ENCODE measurements at places on chromosomes 11 and 22.

- DNase-seq, result no peak
Observed at GRCh38 chr11:3886985-3887384, 31.5 kb downstream of the STIM1 start.

DNA sequence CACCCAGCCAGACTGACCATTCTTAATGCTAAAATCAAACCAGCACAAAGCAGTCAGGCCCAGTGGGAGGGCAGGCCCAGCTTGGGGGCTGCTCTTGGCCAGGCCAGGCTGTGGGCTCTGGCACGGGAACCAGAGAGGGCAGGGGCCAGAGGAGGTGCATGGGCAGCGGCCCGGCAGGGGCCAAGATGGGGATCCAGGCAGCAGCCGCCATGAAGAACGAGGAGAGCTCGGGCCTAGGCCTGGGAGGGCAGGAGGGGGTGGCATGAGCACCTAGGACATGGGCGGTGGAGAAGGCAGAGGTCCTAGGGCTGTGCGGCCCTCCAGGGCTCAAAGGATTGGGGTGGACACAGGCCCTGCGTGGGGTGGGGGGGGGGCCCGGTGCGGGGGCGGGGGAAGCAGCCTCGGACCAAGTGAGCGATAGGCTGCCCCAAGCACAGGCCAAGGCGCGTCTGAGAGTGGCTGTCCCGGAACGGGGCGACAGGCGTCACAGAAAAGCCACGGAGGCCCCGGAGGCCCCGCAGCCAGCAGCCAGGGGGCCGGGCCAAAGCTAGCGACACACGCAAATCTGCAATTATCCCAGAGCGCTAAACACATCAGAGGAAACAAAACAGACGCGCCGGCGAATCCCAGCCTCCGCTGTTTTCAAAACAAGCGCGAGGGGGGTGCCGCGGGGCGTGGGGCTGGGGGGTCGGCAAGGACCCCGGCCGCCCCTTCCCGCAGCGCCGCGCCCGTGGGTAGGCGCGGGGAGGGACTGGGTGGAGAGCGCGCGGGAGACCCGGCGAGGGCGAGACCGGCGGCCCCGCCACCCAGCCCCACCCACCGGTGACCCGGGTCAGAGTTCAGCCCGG is 8.3 kb downstream of the PLXNB2 start:
- no peak for DNase-seq

DNA sequence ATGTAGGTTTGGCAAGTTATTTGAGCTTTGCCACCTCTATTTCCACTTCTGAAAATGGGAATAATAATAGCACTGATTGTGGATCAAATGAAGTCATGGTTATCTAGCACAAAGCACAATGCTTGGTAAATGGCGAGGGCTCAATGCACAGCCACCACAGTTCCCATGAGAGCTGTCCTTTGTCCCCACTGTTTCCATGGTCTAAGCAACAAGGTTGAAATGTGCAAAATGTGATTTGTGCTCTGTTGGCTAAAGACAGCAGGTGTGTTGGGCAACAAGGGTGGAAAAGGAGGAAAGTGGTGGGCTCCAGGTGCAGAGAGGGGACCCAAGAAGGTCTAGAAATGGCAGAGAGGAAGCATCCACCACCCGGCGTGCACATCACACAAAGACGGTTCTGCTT is 200.5 kb downstream of the TRIM29 start:
- no peak for DNase-seq

DNA sequence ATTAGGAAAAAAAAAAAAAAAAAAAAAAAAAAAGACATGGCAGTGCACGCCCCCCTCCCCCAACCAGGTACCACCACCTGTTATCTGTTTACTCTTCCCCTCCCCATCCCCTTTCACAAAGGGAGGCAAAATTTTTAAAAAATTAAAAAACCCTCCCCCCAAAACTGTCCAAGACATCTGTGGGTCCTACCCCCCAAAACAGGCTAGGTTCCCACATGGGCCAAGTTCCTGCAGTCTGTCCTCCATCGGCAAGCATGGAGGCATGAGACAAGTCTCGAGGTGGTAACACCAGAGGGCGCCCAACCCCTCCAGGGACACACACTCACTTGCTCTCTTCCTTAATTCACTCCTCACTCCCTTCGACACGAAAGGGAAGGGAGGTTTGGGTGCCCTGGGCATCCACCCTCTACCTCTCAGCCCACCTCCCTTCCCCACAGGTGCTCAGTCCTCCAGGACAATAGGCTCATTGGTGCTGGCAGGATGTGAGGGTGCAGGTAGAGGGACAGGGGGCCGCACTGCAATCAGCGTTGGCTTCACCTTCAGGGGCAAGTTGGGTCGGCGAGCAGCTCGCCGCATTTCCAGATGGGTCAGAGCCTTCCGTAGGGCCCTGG is 2.2 kb upstream of the TUT1 start:
- DNase-seq, result peak; percentile 80

GRCh38 chr11:88357323-88358039 is 19.9 kb upstream of the CTSC start:
- no peak for DNase-seq

DNA sequence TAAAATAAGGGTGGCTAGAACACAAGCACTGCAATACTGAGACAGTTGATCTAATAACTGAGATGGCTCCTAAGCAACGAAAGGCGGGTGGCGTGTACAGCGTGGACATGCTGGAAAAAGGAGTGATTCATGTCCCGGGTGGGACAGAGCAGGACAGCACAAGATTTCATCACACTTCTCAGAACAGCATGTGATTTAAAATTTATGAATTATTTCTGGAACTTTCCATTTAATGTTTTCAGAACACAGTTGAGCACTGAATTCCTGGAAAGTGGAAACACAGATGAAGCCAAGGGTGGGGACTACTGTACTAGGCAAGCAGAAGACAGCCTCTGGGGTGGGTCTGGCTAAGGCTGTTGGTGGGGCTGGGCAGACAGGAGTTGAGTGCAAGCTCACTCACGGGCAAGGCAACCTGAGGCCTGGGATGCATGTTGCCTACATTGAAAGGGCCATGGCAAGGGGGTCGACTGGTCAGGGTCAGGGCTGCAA is 165.6 kb upstream of the DDI1 start:
- DNase-seq, result no peak

DNA sequence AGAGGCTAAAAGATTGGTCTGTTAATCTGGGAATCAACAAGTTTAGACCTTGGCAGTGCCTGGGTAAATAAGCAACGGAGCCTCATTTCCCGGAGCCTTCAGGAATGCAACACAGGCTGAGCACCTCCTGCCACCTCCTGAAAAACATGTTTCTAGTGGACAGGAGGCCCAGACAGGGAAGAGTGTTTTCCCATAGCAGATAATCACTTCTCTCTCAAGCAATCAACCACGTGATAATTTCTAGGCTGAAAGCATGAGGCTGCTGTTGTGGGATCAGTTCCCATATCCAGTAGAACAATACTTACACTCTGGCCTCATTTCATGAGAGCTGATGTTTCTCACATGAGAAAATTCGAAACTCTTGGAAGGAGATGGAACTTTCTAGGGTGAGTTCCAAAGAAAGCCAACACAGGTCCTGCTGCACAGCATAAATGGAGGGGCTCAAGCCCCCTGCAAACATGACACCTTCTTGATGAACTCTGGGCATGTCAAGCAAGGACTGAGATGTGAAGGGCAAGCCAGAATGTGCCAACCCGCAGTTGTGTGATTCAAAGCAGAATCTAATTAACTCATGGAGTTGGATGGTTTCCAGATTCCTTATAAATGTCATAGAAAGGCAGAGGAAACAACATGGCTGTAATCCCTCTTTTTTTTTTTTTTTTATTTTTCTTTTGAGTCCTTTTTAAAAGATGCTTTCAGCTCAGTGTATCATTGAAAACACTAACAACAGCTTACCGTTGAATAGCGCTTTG is 228.5 kb upstream of the SESN3 start:
- DNase-seq, result no peak

- no peak for DNase-seq
Observed at GRCh38 chr22:20448630-20449029, 11.0 kb upstream of the SCARF2 start.

DNA sequence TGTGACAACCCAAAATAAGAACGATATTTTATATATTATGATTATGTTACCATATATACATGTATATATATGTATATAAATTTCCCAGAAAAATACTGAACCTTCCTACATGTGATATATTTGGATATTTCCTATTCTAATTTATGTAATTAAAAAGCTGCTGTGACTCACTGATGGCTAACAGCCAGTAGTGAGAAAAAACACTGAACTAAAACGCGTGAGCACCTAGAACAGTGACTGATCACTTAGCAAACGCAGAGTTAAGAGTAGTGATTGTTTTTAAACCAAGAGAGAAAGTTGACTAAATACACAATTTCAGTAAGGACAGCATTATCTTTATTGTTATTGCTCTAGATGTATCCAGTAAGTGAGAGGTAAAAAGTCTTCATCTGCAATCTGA is 213.8 kb downstream of the TMEM135 start:
- no peak for DNase-seq

DNA sequence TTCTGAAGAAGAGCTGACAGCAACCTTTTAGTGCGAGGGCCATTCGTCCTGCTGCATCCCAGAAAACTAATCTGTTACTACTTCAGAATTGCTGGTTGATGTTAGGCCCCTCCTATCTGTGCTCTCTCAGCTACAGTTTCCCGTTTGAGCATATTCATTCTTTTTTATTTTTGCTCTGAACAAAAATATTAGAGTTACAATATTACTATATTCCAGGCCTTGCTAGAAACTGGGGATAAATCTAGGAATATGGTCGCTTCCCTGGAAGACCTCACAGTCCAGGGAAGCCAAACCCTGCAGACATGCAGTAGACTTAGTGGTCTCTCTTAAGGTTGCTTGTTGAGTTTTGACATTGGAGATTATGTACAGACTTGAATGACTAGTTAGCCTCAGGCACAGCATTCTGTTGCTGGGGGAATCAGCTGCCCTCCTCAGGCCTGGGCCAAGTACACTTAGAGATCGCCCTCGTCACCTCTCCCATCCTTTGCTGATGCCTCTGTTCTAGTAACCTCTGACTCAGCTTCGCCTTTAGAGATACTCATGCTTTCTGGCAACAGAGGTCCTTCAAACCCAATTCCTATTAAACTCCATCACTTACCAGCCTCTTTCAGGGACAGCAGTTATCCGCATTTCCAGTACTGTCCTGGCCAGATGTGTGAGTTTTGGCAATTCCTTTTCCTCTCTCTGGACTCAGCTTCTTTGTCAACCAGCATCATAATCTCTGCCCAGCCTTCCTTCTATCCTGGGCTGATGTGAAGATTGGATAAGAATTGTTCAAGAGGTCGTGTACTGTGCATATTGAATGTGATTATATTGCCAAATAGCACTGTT is 698 bp upstream of the ANAPC15 start:
- DNase-seq, result no peak

- DNase-seq, result no peak
Observed at GRCh38 chr11:58924230-58924629, 15.1 kb upstream of the GLYATL1 start.

DNA sequence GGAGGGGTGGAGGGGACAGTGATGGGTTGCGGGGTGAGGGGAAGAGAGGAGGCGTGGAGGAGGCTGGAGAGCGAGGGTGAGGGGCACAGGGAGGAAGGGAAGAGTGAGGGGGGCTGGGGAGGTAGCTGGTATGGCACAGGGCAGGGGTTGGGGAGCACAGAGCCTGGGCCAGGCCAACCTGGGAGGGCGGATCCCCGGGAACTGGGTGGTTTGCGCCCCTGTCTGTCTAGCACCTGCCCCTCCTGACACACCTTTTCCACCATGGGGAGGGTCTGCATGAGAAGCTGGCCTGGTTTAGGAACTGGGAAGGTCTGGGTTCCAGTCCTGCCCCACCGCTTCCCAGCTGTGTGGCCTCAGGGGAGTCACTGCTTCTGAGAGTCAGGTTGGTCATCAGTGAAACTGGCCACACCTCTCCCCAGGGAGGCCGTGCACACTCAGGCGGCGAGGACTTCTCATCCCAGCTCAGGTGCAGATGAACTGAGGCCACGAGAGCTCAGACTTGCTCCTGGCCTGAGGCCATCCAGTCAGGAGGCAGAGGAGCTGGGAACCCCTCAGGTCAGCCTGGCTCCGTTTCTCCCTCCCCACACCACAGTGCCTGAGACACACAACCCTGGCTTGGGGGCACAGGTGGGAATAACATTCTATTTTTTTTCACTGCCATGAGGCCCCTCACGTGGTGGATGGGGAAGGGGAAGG is 95.6 kb downstream of the PHF21B start:
- no peak for DNase-seq

GRCh38 chr11:70481625-70482528 is 83.5 kb downstream of the CTTN start:
- DNase-seq, result no peak

- no peak for DNase-seq
Observed at GRCh38 chr11:129386795-129387397, 11.2 kb downstream of the BARX2 start.

DNA sequence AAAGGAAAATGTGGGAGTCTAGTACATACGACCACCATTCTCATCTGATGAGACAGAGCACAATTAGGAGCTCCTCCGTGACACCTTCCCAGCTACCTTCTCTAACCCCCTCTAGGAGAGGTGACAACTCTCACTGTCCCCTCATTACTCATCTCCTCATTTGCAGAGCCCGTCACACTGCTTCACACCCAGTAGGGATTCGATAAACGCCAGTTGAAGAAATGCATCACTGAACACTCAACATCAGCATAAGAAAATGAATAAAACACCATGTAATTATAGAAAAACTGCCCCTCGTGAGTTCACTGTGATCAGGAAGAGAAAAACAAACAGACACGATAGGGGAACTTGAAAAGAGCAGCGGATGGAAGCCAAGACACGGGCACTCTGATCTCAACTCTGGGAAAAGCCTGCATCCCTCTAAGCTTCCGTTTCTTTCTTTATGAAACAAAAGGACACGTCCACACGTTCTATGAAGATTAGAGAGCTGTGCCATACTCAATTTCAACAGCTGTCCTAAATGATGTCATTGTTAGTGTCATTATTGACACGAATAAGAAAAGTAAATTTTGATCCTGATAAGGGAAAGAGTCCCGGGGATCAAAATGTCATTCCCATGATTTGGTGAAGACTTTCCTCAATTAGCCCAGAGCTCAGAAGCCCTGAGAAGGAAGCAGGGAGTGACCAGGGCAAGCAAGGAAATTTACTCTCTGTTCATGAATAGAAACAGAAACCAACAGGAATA is 356.9 kb downstream of the LARGE1 start:
- DNase-seq, result no peak

- DNase-seq, result no peak
Observed at GRCh38 chr11:19800162-19800561, 87.5 kb downstream of the NAV2 start.

- no peak for DNase-seq
Observed at GRCh38 chr11:19437760-19438159, 197.0 kb upstream of the E2F8 start.

GRCh38 chr11:8034106-8034585 is 46.9 kb upstream of the TUB start:
- no peak for DNase-seq

DNA sequence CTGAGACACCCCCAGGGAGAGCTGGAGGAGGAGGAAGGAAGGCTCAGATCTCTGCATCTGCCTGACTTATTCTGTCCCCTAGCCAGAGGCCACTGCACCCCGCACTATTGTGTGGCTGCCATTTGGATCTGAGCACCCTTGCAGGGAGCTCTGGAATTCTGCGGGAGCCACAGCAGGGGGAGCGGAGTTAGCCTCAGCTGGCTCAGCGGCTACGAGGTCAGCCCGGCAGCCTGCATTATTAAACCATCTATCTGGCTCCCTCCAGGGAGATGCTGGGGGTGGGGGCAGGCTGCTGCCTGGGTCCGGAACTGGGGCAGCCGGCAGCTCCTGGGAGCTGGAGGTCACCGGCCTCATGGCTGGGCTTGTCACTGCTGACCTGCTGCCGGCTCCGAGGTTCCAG is 6.5 kb upstream of the ELFN2 start:
- DNase-seq, result no peak
